Glomerular endothelial cell (primary cell): ENCODE measurements at places on chromosomes 2 and 18.

DNA sequence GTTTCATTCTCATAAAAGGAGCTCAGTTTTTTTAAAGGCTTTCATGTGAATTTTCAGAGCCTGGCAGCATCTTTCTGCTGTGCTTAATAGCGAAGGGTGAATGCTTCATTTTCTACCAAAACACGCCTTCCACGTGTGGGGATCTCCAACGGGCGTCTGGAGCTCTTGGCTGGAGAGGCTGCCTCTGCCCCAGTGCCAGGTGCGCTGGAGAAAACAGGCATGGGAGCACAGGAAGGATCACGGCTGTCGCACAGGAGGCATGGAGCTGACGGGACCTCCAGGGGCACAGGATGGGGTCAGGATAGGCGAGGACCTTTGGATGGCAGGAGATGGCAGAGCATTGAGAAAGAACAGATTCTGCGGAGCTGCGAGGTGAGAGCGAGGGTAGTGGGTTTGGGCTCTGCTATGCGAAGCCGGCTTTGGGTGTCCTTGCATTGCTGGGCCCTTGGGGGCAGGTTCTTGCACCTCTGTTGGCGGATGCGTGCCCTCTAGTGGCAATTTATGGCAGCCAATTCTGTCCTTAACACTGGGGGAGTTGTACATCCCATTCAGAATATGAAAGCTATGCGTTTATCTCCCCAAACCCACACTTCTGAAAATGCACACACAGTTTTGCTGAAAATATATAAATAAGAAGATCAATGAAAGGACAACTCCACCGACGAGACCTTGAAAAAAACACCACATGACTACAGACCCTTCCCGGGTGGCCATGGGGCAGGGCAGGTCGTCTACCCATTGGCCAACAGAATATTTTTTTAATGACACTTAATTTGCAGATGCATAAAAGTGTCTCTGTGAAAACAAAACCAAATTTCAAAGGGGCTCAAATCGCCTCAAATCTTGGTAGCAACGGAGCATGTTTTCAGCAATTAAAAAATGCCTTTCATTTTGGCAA lies 90.4 kb upstream of the SLC35G4 start:
- no peak for DNase-seq

DNA sequence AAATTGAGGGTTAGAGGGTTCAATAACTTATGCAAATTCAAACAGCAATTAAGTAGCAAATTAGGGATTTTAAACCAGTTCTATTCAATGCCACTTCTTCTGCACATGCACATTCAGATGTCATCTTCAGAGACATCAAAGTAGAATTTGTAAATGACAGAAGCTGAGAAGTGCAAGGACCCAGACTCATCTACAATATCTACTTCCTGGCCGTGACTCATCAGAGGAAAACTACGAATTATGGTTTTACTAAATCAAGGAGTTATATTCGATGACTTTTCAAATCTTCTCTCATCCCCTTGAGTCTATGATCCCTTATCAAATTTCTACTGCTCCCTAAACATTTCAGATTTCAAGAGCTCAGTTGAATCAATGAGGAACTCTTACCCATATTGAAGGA lies 20.0 kb upstream of the STAT4 start:
- DNase-seq = no peak

DNA sequence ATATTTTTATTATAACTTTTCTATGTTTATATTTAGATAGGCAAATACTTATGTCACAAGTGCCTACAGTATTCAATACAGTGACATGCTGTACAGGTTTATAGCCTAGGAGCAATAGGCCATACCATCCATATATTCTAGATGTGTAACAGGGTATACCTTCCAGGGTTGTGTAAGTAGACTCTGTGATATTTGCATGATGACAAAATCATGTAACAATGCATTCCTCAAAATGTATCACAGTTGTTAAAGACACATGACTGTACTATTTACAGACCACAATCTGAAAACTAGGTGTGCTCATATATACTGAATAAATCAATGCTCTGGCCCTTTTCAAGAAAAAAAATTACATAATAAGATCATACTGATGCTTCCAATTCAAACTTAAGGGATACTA lies 433.2 kb upstream of the RGPD4 start:
- DNase-seq = no peak

DNA sequence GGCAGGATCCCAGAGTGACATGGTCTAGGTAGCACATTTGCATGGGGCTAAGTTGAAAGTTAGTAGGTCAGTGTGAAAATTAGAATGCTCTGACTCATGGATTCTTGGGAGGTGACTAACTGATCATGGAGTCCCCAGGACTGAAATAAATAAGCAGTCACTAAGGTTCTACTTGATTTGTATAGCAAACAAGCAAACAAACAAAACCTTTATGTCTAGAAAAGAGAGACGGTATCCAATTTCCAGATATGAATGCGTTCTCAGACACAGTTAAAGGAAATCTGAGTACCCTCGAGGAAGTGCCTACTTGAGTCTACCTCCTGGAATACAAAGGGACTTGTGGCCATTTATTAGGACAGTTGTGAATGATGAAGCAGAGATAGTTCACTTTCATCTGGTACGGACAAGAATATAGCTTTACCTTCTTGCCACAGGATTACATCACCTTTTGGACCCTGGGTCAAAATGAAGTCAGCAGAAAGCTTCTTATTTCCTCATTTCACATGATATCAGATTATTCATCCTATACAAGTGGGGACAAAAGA lies 54.3 kb upstream of the AGPS start:
- DNase-seq = peak; percentile 66

GRCh38 chr2:238501311-238501710 lies 74.6 kb downstream of the ASB1 start:
- DNase-seq = no peak

GRCh38 chr2:68172521-68172920 lies 14.8 kb downstream of the PNO1 start:
- DNase-seq = no peak

DNA sequence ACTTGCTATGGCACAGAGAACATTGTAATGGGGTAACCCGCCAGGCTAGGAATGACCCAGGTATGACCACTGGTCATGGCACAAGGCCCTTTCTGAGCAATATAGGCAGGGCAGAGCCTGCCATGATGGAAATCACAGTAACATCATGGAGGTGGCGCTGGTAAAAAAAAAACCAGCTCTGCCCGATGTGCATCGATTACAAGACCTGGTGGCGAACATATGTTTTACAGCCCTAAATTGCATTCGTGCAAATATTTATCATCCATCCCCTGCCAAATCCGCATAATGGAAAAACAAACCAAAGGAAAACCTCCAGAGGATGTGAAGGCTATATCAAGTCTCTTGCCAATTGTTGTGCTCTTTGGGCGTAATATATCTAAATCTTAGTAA lies 60.6 kb downstream of the SEMA4F start:
- DNase-seq = no peak

DNA sequence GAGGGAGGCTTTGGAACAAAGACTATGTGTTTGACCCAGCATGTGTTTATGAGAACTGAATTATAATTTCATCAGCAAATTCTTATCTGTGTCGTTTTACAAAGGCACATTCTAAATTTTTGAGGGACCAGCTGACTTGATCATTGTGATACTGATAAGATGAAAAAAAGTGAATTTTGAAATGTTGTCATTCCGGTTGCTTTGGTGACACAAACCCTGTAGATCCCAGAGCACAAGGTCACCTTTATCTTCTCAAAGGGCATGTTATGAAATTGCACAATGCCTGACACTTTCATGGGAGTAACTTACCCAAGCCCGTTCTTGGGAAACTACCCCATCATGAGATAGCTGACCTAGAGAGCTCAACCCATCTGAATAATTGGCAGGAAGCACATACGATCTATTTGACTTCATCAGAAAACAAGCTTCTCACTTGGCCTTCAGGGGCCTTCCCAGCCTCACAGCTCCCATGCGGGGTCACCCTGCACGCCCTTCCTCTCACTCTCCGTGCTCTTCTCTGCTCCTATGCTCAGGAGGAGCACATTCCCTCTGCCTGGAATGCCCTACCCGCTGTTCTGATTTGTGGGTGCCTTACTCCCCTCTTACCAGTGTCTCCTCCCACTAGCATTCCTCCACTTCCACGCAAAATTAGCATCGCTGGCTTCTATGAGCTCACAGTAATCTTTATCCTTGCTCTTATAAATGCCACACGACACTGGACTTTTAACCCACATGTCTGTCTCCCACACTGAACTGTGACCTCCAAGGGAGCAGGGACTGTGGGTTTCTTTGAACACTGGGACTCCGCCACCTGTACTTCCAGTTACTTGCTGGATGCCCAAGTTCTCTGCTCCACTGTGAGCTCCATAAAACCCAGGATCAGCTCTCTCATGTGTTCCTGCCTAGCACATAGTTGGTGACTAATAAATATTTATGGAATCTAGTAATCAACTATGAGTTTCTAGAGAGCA lies 555.8 kb upstream of the ID2 start:
- DNase-seq = no peak

GRCh38 chr2:239806276-239806675 lies 218.9 kb downstream of the NDUFA10 start:
- no peak for DNase-seq

DNA sequence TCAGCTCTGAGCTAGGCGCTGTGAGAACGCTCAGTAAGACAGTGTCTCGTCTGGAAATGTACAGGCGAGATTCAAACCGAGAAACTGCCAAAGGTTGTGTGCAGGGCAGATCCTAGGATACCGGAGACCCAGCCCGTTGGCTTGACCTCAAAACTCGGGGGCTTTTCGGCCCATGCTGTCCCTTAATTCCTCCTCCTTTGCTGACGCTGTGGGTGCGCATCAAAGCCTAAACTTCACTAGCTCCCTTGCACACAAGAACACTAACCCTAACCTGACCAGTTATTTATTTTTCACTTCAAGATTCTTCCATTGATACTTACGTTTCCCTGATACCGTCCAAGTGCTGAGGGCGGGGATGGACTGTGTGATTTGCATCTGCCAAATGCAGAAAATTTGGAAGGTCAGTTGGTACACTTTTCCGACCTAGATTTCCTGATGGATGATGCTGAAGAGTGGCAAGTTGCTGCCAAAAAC lies 1.0 kb upstream of the AAK1 start:
- no peak for DNase-seq

- no peak for DNase-seq
Measured at GRCh38 chr2:157931542-157931941, 55.4 kb upstream of the ACVR1 start.

DNA sequence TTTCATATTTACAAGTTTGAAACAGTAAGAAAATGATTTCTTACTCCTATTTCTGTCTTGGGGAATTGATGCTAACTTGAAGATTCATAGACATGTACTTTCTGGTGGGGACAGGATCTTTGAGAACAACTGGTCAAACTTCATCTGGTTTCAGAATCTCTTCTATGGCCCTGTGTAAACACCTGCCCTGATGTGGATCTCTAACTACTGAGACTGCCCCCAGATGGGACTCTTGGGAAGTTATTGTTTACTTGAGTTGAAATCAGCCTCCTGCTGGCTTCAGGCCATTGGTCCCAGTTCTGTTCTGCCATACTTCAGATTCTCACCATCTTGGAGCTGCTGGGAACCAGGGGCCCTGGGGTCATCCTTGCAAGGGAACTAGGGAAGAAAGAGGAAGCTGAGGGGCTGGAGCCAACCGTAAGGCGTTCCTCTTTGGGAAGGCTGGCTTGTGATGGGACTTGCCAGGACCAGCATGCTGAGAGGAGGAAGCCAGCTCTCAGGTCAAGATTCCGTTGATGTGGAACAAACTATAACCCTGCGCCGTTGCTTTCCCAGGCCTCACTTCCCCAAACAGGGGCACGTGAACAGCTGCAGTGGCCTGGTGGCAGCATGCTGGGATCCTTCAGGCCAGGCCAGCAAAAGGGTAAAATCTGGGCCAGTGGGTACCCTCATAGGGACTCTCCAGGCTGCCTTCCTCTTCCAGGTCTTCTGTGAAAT lies 135.5 kb upstream of the CXCR4 start:
- DNase-seq = no peak

- DNase-seq = no peak
Measured at GRCh38 chr2:25294573-25295462, 46.9 kb downstream of the DNMT3A start.

DNA sequence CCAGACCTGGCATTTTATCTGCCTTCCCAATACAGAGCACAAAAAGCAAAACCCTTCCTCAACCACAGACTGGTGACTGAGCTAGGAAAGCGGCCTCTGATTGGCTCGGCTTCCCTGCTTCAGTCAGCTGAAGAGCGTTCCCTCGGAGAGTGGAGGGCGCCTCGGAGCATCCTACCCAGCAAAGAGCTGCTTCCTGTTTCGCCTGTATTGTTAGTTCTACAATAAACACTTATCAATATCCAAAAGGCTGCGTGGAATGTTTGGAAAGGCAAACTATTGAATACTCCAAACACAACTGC lies 125.0 kb downstream of the CACNB4 start:
- DNase-seq = no peak

DNA sequence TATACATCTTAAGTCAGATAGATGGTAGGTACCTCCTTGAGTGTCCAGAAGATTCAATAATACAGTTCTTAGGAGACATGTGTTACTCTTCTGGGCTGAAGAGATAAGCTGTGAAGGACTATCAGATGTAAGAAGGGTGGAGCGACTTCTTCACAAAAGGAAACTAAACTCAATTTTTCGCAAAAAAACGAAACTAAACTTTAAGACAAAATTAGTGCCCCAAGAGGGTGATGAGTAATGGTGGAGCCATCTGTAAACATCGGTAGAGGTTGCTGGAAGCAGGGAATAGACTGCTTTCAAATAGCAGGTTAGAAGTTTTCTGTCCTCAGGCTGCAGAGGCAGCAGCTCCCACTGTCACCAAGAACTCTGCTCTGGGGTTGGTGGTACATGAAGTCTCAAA lies 111.6 kb upstream of the TACR1 start:
- no peak for DNase-seq

DNA sequence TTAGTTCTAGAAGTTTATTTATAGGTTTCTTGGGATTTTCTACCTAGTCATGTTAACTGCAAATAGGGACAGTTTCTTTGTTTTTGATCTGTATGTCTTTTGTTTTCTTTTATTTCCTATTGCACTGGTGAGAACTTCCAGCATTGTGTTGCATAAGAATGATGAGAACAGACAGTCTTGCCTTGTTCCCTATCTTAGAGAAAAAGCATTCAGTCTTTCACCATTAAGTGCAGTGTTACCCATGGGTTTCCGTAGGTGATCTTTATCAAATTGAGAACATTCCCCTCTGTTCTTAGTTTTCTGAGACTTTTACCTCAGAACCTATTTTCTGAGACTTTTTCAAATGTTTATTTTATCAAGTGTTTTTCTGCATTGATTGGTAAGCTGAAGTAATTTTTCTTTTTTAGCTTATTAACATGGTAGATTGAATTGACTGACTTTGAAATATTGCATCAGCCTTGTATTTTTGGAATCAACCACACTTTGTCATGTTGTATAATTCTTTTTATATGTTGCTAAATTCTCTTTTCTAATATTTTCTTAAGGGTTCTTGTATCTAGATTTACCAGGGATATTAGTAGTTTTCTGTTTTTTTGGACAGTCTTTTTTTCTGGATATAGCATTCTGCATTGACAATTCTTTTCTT lies 17.2 kb downstream of the MFSD6 start:
- no peak for DNase-seq

DNA sequence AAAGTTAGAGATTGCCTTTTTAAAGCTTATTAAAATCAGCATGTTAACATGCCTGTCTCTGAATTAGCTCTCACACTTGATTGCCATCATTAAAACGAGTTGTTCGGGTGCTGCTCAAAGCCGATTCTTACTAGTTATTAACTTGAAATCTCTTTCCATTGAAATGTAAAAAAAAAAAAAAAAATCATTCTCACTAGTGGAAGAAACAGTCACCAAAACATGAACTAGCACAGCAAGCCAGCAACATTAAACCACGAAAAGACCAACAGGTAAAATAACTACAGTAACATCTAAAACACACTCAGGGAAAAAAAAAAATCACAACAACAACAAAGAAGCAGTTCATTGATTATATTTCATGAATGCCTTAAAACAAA lies 264.5 kb downstream of the MEIS1 start:
- DNase-seq = no peak
